Activated naive CD8-positive, alpha-beta T cell treated with anti-CD3 and anti-CD28 coated beads, Interleukin-2, amount 10 ng/mL, durations not matched to agents 7 days and 5 days (primary cell): ENCODE measurements at places on chromosomes 16 and 17.

DNA sequence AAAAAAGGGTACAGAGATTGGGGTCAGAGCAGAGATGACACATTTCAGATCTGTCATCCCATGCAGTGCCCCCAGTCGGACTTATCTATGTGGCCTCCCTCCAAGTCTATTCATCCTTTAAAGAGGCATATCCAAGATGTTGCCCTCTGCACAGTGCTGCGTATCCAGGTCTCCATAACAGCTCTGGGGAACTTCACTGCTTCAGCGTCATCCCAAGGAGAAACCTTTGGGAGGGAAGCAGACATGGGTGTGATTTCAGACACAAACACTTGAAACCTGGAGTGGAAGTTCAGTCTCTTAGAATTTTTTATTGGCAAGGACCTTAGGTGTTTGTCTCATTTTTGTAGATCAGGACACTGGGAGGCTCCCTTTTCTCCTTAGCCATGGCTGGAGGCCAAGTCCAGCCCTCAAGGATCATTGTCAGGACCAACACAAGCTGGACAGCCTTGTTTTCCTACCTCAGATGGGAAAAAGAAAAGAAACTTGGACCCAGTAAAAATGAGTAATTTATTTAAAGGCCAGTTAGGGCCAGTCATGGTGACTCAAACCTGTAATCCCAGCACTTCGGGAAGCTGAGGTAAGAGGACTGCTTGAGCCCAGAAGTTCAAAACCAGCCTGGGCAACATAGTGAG, 23.9 kb upstream of the NLK start:
- DNase-seq, result no peak

DNA sequence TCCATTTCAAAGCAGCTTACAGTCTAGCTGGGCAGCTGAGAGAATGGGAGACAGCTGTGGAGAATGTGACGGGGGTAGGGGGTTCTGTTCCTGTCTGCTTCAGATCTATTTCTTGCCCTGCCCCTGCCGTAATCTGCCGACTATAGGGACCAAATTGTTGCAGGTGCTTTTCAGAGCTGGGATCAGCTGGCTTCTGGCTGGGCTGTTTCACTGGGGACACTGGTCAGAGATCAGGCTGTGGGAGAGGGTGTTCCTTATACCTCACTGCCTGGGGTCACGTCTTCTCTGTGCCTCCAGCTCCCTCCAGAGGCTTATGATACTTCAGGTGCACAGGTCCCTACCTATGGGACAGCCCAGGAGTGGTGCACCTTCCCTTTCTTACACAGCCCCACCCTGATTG, 514.9 kb upstream of the GOT2 start:
- no peak for DNase-seq

GRCh38 chr17:74413491-74413890, 18.4 kb upstream of the GPRC5C start:
- no peak for DNase-seq

DNA sequence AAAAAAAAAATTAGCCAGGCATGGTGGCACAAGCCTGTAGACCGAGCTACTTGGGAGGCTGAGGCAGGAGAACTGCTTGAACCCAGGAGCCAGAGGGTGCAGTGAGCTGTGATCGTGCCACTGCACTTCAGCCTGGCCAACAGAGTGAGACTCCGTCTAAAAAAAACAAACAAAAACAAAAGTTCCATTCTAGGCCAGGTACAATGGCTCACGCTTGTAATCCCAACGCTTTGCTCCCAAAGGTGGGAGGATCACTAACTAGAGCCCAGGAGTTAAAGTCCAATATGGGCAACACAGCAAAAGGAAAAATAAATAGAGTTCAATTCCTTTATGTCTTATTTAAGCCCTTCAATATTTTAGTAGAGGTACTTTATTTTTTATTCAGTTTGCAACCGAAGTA, 47.5 kb downstream of the CNOT1 start:
- no peak for DNase-seq

DNA sequence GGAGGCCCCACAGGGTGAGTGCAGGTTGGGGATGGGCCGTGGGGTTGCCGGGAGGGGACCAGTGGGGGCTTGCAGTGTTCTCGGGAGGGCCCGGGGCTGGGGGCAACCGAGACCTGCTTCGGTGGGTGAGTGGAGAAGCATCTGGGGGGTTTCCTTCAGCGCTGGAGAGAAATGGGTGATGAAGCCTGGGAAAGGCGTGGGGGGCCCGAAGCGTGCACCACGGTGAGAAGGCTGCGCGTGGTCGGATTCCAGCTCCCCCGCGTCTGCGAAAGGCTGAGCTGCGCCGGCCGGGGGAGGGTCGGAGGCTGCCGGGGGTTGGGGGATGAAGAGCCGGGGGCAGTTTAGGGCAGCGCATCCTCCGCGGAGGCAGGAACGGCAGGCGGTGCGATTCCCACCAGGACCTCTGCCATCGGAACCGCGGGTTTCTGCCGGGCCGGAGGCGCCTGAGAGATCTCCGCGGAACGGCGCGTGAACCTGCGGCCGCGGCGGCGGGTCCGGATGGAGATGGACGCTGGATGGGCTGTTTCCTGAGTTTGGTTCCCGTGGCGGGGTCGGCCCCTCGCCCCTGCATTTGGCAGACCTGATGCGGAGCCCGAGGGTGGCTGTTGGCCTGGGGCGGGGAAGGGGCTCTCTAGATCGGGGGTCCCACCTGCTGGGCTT, 6.9 kb upstream of the SSTR5 start:
- no peak for DNase-seq

DNA sequence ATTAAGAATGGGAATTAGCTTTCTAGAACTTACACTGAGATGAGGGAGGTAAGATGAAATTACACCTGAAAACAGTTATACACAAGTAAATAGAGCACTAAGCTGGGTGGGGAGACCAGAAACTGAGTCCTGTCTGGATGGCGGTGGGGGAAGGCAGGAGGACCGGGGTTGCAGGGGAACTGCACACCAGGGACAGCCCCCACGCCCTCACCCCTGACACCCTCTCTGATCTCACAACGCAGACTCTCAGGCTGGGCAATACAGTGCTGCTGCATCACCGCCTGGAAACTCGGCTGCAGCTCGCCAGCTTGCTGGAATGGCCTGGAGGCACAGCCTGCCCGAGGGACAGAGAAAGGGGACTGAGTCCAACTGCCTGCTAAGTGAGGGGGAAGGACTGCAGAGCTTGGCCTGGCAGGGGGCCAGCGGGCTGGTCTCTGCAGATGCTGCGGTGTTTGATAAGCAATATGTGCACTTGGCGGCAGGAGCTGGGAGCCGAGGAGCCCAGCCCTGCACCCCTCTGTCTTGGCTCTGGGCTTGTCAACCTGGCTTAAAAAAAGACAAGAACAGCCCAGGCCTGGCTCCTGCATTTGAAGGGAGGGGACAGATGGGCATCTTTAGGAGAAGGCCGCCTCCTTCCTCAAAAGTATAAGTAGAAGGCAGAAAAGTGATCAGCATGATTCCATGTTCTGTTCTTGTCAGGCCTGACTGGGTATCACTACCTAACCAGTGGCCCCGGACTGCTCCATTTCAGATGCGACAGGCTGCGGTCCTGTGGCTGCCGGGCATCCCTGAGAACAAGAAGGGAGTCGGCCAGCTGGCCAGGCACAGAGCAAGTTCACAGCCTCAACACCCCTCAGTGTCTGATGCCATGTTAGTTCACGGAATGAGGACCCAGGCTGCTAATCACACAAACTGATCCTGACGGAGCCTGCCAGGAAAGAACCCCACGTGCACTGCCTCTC, 30.2 kb downstream of the SPHK1 start:
- DNase-seq, result no peak

DNA sequence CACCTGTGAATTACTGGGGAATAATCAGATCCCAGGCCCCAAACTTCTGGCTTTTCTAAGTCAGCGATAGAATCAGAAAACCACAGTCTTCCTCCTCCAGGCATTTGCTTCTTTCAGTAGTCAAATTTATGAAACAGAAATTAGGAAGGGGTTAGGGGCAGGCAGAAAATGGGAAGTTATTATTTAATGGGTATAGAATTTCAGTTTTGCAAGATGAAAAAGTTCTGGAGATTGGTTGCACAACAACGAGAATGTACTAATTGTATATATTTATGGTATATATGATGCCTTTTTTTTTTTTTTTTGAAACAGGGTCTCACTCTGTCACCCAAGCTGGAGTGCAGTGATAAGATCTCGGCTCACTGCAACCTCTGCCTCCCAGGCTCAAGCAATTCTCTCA, 23.5 kb downstream of the ORC6 start:
- no peak for DNase-seq

DNA sequence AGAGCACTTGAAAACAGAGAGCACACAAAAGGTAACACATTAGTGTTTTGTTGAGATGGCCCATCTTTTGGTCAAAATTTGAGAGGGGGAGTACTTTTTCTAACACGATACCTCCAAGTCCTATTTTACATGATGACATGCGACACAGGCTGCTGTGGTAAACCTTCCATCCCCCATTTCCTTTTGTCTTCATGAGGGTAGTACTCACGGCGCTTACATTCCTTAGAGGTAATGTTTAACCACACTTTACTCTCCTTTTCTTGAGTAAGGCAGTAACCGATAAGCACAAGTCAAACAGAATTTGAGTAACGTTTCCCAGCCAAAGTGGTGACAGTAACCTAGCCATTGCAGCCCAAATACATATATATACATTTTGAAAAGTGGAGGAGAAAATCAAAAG, 35.8 kb upstream of the PITPNM3 start:
- no peak for DNase-seq

DNA sequence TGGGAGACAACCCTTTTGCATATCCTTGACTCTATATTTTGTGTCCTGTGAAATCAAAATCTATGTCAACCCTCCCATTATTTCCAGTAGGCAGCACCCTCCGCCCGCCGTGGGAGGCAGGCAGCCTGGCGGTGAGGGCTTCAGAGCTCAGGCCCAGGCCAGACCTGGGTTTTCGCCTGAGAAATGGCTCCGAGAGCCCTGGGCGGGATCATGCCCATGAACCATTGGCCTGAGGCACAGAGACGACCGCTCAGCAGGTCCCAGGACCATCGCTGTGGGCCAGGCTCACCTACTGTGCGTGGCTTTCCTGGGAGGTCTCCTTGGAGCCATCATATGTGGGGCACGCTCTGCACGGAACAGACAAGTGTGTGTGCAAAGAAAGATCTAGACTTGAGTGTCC, 6.3 kb upstream of the SLC38A8 start:
- DNase-seq, result no peak

GRCh38 chr16:2086812-2087747, 39.3 kb downstream of the TSC2 start:
- no peak for DNase-seq

- DNase-seq, result no peak
These were observed 54.4 kb upstream of the NETO2 start for GRCh38 chr16:47198180-47198575.

DNA sequence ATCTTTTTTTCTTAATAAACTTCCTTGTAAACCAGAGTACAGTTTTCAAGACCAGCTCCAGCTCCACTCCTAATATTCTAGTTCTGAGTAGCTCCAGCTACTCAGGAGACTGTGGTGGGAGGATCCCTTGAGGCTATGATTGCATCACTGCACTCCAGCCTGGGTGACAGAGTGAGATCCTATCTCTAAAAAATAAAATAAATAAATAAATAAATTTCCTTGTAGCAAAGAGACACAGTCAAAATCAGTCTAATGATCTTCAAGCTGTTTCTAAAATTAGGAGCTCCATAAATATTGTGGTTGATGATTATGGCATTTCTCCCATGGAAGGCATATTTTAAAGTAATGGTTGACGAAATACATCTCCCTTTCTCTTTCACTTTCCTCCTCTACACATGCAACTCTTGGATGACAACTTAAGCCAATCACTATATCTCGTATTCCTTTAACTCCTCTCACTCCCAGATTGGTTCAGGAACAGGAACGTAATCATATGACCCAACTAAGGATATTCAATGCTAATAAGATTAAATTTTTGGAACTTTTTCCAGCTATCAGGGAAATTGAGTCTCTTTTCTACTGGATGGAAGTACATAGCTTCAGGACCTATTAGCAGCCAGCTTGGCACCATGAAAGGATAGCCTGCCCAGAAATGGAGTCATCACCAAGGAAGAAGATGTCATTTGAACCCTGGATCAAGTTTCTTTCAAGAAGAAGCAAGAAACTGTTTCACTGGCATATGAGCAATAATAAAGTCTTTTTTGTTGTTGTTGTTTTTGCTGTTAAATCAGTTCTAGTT, 42.1 kb upstream of the TAOK1 start:
- DNase-seq, result no peak

DNA sequence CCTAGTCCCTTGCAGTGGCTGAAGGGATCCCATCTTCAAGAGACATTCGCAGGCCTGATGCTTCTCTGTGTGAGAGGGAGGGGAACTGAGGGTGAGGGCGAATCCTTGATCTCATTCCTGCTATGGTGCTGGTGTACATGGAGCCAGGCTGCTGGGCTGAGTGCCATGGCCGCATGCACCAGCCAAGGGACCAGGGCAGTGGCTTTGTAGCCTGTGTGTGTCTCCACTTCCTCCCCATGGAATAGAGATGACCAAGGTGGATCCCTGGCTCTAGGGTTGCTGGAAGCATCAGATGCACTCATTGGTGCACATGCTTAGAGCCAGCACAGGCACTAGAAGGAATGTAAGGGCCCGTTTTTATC, 195.0 kb downstream of the FOXL1 start:
- no peak for DNase-seq

DNA sequence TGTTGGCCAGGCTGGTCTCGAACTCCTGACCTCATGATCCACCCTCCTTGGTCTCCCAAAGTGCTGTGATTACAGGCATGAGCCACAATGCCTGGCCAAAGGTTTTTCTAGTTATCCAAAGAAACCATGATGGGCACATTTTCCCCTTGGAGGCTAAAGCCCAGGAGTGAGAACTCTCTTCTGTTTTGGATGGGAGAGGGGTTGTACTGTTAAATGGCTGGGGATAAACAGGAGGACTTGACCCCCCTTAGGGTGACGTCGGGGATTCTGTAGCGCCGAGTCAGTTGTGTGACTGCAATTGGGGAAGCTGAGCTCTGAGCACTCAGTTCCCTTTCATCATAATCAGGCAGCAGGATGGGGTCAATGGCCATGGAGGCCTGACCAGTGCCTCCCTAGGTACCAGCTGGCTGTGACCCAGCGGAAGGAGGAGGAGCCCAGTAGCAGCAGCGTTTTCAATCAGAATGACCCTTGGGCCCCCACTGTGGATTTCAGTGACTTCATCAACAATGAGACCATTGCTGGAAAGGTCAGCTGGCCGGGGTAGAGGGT, 4.1 kb downstream of the AOC3 start:
- no peak for DNase-seq
